ENCODE measurements at places on chromosomes 2 and 18.
A peak's percentile ranks its signal among the peaks of the same experiment; 100 is the strongest.

GRCh38 chr18:48940854-48941611, 9.7 kb downstream of the SMAD7 start:
- DNase-seq: peak; percentile 69

- no peak for DNase-seq
These were observed 130.4 kb upstream of the ASB18 start for GRCh38 chr2:236394571-236394970.

DNA sequence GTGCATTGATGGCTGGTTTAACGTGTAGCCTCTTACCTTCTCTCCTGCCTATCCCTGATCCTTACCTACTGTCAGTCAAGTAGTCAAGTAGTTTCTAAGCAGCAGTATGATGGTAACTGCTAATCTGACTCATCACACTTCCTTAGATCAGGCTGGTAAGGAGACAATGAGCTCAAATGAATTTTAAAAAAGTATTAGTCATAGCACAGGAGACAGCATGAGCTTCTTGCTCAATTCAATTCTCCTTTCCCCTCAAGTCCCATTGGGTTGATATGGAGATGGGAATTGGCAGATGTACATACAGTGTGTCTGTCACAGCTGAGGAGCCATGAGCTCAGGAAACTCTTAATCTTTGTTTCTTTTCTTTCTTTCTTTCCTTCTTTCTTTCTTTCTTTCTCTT, 799.7 kb downstream of the LRP1B start:
- no peak for DNase-seq

DNA sequence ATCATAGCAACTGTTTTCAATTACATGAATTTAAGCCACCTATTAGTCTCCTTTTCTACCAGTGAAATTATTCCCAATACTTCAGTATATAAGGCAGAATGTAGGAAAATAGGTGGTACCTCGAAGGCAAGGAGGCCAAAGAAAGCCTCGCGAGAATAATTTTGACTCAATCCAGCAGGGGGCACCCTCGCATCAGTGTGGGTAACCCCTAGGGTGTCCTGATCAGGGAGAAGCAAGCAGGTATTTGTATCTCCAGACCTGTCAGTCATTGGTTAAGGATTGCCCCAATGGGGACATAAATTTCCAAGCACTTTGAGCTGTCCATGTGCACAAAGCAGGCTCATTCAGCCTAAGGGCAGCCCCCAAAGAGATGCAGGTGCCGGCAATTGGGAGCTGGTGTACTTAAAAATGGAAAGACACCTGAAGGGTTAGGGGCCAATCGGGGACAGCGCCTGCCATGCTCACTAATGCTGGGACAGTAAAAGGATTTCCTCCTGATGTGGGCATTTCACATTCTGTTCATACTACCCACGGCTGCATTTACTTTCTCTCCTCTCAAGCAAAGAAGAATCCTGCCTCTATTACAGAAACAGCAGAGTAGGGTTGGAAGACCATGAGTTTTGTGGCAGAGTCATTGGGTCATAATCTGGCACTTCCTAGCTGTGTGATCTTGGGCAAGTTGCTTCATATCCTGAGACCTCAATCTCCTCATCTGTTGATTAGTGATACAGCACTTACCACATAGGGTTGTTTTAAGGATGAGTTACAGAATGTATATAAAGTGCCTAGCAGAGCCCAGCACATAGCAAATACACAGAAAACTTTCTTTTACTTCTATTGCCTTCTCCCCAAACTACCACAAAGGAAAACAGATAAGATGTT, 136.1 kb downstream of the ICOS start:
- DNase-seq: peak; percentile 68

DNA sequence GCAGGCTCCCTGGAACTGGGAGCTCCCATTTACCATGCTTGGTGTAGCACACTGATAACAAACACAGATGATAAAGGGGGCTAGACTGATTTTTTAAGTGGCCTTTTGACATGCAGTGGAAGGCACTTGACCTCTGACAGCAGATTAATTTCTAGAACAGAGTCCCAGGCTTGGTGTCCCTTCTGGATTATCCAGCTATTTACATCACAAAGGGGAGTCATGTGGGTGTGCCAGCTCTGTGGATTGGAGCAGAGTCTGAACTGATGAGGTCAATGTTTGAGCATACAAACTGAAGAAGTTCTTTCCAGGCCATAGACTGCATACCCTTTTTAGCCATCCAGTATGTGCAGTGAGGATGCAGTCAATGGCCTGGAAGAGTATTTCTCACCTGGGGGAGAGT, 31.5 kb upstream of the SIX2 start:
- DNase-seq: no peak

- DNase-seq: no peak
These were observed 16.6 kb downstream of the SP110 start for GRCh38 chr2:230203110-230203676.

DNA sequence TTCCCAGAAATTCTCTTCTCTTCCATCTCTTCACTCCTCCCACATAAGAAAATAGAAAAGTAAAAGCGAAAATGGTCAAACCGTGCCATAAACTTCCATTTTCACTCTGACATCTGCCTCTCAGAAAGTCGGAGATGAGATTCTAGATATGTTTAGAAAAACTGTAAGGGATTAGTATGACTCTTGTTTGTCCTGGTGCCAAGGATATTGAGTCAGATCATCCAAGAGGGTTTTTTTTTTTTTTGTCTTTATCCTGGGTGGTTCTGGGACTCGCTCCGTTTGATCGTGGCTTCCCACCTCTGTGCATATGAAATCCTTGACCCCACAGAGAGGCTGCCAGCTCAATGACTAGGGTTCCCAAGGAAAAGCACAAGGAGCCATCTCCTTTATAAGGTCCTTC, 17.3 kb downstream of the EN1 start:
- no peak for DNase-seq

DNA sequence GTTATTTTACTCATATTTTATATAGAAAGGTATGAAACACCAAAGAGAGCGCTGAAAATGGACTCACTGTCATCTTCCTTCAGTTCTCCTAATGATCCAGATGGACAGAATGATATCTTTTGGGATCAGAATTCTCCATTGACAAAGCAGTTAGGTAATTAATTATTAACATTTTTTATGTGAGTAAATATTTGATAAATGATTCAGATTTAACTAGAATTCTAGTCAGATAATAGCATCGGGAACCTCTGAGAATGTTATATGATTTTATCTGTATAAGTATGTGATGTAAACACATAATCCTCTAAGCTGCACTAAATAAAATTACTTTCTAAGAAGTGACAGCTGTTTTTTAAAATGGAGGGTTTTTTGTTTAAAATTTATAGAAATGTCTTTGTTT, 2.0 kb downstream of the ETAA1 start:
- no peak for DNase-seq

GRCh38 chr2:72719416-72719815, 106.4 kb downstream of the EXOC6B start:
- DNase-seq: no peak

DNA sequence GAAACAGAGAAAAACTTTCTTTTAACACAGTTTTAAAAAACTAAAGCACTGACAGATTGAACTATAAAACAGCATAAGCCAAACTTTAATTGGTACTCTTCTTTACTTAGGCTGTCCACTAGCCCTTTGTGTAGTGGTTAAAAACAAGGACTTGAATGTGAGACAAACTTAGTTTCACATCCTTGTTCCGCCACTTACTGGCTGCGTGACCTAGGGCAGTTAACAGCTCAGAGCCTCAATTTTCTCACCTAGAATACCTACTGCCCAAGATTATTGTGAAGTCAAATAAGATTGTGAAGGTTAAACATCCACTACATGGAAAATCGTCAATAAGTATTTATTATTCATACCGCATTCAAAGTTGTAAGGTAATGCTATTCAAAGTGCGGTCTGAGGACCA, 2.0 kb downstream of the WDR35 start:
- DNase-seq: no peak

GRCh38 chr18:53380063-53380639, 844.3 kb downstream of the MBD2 start:
- DNase-seq: no peak

Data from stimulated activated CD4-positive, alpha-beta T cell treated with anti-CD3 and anti-CD28 coated beads, Interleukin-1b, Interleukin-23, amount 100 ng/mL, for 48 hours (primary cell).